ENCODE measurements at places on chromosomes 6 and 20.

DNA sequence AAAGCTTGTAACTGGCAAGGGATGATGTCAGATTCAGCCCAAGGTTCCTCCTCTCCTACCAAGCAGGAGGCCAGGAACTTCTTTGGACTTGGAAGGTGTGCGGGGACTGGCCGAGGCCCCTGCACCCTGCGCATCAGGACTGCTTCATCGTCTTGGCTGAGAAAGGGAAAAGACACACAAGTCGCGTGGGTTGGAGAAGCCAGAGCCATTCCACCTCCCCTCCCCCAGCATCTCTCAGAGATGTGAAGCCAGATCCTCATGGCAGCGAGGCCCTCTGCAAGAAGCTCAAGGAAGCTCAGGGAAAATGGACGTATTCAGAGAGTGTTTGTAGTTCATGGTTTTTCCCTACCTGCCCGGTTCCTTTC lies 14.4 kb downstream of the TNFAIP3 start:
- DNase-seq: no peak

DNA sequence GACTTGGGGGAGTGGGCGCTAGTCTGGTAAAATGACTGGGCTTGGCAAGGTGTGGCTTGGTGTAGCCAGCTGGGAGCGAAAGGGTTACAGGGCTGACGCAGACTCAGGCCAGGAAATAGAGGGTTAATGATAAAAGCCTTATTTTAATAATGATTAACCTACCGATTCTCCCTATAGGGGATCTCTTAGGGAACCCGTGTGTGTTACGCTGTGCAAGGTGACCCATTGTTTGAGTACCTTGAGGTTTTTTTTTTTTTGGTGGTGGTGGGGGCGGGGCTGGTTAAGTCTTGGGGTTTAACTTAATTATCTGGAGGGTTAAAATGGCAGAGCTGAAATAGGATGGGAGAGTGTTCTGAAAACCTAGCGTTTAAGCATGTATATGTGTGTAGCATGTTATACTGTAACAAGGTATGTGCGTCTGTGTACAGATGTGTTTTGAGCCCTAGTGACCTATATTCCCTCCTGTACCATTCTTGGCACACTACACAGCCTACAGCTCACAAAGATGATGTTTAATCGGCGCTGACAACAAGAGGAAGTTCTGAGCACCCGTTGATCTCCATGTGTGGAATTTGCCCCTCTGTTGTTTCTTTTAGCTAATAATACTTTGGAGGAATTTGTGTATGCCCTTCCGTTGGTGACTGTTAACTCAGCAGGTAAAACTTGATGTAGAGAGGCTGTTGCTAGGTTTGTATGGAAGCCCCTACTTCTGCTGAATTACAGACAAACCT lies 1.3 kb downstream of the CARMIL1 start:
- no peak for DNase-seq

DNA sequence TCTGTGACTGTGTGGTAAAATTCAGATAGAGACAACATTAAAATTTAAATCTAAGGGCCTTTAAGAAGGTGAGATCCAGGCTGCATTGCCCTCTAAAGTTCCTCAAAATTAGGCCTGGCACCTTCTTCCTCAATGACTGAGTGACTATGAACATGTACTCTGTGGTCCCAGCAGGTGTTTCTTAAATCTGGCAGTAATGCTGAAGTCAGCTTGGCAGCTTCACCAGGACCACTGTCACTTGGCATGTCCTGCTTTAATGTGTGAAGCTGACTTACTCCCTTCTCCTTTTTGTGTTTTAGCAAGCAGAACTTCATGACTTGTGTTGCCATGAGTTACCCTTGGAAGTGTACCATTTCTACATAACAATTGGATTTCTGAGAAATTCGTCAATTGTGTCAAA lies 141.7 kb downstream of the NKAIN2 start:
- DNase-seq: no peak

DNA sequence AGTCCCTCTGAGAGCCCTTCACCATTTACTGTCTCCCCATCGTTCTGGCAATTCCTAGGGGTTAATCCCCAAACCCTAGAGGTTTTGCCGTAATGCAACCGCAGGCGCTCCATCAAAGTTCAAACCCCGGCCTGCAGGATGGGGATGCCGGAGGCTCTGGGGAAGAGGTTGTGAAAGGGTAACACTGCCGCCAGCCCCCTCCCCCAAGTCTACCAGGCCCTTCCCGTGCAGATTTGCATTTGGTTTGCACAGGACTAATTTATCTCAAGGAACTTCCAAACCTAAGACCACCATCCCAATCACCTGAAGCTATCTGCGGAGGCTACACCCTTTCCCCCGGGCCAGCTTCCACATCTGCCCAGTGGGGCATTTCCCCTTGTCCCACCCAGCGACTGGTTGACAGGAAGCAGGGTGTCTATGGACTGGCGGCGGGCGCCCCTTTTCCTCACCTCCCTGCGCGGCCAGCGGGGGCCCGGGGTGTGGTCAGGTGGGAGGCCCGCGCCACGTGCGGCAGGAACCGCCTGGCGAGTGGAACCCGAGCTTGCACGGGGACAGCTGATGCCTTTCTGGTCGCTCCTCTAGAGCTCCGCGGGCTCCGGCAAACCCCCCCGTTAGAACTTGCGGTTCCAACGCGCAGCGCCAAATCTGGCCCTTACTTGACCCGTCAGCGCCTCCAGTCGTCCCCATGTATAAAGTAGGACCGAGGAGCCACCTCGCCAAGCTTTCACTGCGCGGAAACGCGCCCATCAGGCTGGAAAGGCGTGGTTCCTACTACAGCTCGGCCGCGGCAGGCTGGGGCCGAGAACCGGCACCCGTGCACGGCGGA lies 9.4 kb upstream of the SLC4A11 start:
- peak; percentile 22 for DNase-seq

GRCh38 chr20:54688476-54688875 lies 213.1 kb downstream of the DOK5 start:
- no peak for DNase-seq

DNA sequence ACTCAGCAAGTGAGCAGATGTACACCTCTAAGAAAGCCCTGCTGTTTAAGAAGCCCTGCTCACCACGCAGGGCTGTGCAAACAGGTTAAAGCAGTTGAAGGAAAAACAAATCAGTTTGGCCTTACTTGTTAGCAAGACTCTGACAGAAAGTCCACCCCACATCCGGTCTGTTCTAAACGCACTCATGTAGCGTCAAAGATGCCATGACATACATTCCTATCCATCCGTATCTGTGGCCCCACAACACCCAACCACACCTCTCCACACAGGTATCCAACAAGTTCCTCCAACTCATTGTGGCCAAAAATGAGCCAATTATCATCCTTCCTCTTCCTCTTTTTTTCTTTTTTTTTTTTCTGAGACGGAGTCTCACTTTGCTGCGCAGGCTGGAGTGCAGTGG lies 22.8 kb upstream of the RAB22A start:
- DNase-seq: no peak

GRCh38 chr6:21935561-21936028 lies 342.0 kb downstream of the SOX4 start:
- DNase-seq: no peak

DNA sequence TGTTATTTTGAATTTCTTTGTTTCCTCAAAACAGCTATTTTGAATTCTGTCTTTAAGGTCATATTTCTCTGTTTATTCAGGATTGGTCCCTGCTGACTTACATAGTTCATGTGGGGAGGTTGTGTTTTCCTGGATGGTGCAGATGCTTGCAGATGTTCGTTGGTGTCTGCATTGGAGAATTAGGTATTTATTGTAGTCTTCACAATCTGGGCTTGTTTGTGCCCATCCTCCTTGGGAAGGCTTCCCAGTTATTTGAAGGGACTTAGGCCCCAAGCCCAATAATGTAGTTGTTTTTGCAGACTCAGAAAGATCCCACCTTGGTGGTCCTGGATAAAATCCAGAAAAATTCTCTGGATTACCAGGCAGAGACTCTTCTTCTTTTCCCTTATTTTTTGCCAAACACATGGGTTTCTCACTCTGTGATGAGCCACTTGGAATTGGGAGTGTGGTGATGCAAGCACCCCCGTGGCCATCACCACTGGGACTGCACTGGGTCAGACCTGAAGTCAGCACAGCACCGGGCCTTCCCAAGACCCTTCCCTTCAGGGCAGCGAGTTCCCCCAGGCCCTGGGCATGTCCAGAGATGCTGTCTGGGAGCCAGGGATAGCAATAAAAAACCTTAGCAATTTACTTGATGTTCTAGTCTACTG lies 81.6 kb upstream of the EZR start:
- DNase-seq: no peak

- peak; percentile 16 for DNase-seq
Measured at GRCh38 chr20:17511401-17511800, 19.8 kb downstream of the BFSP1 start.

- no peak for DNase-seq
Measured at GRCh38 chr6:30839671-30840070, 44.6 kb upstream of the DDR1 start.

Data from CD4-positive, alpha-beta T cell treated with Interleukin-4 for 1 hour (primary cell).